Mammary epithelial cell (primary cell): ENCODE measurements at places on chromosomes 2 and 18.

- DNase-seq: no peak
Observed at GRCh38 chr2:53778536-53779162, 8.1 kb downstream of the ASB3 start.

DNA sequence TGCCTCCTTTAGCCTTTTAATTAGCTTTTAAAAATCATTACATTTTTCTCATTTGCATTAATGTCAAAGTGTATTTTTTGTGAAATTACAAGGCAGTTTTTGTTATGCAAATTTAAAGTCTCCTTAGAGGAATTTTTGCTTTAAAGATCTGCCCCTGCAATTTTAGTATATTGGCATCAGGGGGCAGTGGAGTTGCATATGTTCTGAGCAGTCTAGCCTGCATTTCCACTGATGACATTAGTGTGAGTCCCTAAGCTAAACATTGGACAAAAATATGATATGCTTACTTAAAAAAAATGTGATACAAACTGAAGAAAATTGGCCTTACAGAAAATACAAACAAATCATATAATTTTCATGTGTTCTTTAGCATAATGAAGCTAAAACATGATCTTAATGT is 426.5 kb downstream of the SLC4A3 start:
- DNase-seq: no peak

DNA sequence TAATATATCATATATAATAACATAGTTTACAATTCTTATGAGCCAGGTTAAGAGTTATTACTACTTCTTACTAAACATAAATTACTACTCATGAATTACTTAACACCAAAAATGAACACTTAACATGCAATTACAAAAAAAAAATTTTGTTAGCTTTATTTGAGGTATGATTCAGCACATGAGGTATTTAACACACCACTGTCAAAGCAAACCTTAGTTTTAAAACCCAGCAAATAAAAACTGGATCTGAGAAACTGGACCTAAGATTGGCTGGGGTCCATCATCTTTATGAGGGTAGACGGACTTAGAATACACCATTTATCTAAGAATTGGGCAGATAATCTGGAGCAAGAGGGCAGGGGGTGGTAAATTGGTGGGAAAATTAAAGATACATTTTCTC is 81.8 kb upstream of the CREB1 start:
- DNase-seq: no peak

GRCh38 chr18:66979009-66979408 is 375.1 kb upstream of the CDH19 start:
- no peak for DNase-seq

DNA sequence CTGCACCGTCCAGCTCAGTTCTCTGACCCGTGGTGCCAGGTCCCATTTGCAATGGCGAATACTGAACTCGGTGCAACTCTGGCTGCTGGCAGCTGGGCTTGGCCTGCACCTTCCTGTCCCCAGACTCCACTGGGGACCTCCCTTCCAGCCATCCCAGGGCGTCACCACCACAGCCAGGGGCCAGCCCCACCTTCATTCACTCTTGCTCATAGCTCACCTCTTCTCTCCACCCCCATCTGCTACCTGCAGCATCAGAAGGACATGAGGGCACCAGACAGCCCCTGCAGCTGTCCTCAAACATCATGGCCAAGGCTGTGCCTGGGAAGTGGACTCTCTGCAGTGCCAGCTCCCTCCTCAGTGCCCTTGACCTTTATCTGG is 16.2 kb upstream of the ALPI start:
- DNase-seq: no peak

- peak; percentile 47 for DNase-seq
Observed at GRCh38 chr2:195683174-195683573, 26.1 kb downstream of the SLC39A10 start.

GRCh38 chr18:36066686-36067054 is 689 bp downstream of the RPRD1A start:
- DNase-seq: no peak

- peak; percentile 51 for DNase-seq
Observed at GRCh38 chr18:23354625-23355024, 98.5 kb upstream of the RIOK3 start.
